Activated CD8-positive, alpha-beta T cell treated with anti-CD3 and anti-CD28 coated beads, Interleukin-2, amount 10 ng/mL, durations not matched to agents 7 days and 5 days (primary cell): ENCODE measurements at places on chromosomes 3 and 15.

- no peaks in the 10 kb centered on the region for H3K36me3 ChIP-seq
- peaks cover 4% of the 10 kb centered on the region for H3K4me1 ChIP-seq
- DNase-seq: no peak
- H3K27ac ChIP-seq: no peak overlapping the region
These were observed 152.6 kb downstream of the BBX start for GRCh38 chr3:107675233-107675900.

DNA sequence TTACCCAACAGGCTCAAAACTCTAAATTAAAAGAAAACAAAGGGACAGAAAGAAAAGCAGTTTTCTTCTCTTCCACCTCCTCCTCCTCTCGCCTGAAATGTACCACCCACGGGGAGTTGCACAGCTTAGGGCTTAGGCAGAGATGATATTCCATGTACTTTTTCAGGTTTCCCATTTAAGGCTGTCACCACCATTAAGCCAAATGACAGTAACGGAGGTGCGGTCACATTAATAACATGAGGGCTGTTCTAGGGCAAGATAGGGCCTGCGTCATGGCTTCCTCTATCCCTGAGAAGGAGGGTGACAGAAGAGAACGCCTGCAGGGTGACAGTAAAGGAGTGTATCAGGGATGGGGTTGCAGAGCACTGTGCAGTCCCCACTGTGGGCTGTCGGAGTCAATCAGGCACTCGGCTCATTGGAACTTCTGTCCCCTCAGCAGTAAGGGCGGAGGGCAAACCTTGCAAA, 51.7 kb upstream of the TJP1 start:
- H3K27me3 ChIP-seq: no peaks in the 10 kb centered on the region
- no peaks in the 10 kb centered on the region for H3K4me1 ChIP-seq
- DNase-seq: no peak
- H3K36me3 ChIP-seq: no peaks in the 10 kb centered on the region
- H3K27ac ChIP-seq: no peak overlapping the region
- H3K4me3 ChIP-seq: no peak overlapping the region

- H3K4me3 ChIP-seq: no peak overlapping the region
- no peak overlapping the region for H3K27ac ChIP-seq
- H3K36me3 ChIP-seq: no peaks in the 10 kb centered on the region
- no peaks in the 10 kb centered on the region for H3K4me1 ChIP-seq
- no peaks in the 10 kb centered on the region for H3K27me3 ChIP-seq
These were observed 89.6 kb upstream of the ARPP21 start for GRCh38 chr3:35549690-35550089.

DNA sequence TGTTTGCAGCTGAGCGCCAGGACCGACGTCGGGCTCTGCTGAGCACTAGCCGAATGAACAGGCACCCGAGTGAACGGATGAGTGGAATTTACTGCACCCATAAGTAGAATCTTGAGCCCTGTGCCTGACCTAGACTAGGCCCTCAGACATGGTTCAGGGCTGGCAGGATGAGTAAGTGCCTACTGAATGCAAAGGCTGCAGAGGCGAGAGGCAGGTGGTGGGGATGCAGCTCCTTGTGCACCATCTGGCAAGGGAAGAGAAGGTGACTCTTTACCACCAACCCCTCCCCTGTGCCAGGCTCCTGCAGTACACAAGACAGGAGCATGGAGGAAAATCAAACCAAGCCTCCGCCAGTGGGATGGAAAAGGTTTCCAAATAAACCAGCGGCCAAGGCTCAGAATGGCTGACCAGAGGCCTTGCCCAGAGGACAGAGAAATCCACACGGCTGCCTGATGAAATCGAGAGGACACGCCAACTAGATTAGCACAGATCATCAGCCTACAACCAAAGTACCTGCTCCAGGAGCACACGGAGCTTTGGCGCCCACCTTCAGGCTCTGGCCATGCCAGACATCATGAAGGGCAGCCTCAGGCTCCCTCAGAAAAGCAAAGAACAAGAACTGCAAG, 141.7 kb upstream of the IQSEC1 start:
- no peak for DNase-seq
- no peak overlapping the region for H3K27ac ChIP-seq
- no peak overlapping the region for H3K4me3 ChIP-seq
- H3K4me1 ChIP-seq: no peaks in the 10 kb centered on the region

DNA sequence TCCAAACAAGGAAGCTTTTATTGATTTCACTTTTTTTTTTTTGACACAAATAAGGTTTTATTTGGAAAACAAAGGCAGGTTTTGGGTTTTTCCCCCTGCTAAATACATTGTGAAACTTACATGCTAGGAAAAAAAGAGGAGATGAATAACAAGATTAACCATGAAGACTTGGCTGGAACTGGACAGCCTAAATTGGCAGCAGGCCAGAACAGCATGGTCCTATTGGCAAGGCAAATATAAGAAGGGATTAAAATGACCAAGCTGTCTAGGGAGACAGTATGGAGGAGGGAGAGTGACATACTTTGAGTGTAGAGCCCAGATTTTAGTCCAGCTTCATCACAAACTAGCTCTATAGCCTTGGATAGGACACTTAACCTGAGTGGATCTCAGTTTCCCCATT, 63.9 kb upstream of the BBX start:
- H3K36me3 ChIP-seq: no peaks in the 10 kb centered on the region
- no peak overlapping the region for H3K4me3 ChIP-seq
- H3K27me3 ChIP-seq: peaks cover 3% of the 10 kb centered on the region

DNA sequence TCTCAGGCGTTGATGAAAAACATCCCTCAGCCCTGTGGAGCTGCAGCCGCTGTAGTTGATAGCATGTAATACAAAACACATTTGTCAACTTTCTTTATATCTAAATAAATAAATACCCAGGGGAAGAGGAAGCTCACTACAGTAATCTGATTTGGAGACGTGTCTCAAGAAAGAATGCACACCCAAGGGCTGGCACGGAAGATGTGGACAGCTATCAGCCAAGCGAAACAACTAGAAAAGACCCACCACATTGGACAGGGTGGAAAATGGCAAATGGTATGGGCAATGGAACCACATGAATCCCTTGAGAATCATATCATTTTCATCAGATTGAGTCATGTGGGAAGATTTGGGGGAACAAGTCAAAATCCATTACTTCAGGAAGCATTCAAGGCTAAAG, 43.1 kb upstream of the ALDH1A3 start:
- no peak for DNase-seq
- H3K4me1 ChIP-seq: no peaks in the 10 kb centered on the region
- H3K27ac ChIP-seq: no peak overlapping the region
- H3K36me3 ChIP-seq: no peaks in the 10 kb centered on the region
- H3K4me3 ChIP-seq: no peak overlapping the region

GRCh38 chr15:85756411-85757072, 38.2 kb downstream of the KLHL25 start:
- no peak overlapping the region for H3K27ac ChIP-seq
- DNase-seq: no peak
- H3K4me1 ChIP-seq: peaks cover 17% of the 10 kb centered on the region

DNA sequence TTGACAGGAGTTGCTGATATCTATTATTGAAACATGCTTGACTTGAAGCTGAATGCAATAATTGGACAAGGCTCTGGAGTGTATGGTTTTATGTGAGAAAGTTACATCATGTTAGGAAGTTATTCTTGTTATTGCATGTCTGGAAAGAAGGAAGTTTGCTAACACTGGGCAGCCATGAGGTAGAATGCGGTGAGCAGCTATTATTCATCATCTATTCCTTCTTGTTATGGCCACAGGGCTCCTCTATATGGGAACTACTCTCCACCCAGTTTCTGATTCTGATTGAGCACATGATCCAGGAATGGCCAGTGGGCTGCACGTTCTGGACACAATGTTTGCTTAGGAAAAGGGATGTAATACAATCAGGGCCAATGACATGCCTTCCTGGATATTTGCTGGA, 37.8 kb upstream of the SCN5A start:
- H3K27me3 ChIP-seq: peaks cover 12% of the 10 kb centered on the region
- no peaks in the 10 kb centered on the region for H3K4me1 ChIP-seq
- no peak overlapping the region for H3K27ac ChIP-seq

DNA sequence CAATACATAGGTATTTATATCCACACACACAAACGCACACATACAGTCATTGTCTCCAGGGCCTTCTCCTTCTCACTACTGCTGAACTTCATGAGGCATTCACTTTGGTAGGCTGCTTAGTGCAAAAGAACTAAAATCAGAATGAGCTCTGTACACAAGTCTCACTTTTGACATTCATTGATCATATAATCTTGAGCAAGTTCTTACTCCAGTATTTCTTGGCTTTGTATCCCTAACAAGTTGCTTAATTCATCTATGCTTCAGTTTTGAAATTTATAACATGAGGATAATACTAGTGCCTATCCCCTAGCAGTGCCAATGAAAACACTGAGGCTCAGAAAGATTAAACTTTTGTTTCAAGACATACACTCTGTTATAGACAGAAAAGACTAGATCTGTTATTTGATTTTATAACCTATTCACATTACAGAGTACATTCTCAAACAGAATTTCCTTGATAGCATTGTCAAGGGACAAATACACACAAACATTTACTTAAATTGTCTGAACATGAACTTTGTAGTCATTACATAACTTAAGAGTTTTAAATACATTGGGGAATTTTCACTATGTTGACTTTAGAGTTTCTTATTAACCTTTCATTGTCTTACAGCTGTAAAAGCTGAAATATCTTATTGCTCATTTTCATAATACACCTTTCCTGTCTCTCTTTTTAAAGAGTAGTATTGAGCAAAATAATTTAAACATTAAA, 55.0 kb upstream of the SI start:
- DNase-seq: no peak
- no peak overlapping the region for H3K4me3 ChIP-seq
- H3K36me3 ChIP-seq: no peaks in the 10 kb centered on the region
- no peaks in the 10 kb centered on the region for H3K4me1 ChIP-seq
- no peaks in the 10 kb centered on the region for H3K27me3 ChIP-seq
